ENCODE measurements at places on chromosomes 3 and 15. TPM values are rescaled to one million over a fixed set of nuclear protein-coding genes. Genes with fewer than 3 reads are reported as not detected.

The SNURF gene
- total RNA-seq: 0.45 TPM

The GSK3B gene
- 22.6 TPM for total RNA-seq

The CKMT1B gene
- not detected for total RNA-seq

The TNK2 gene
- total RNA-seq: 10.9 TPM

The CNTN4 gene
- total RNA-seq: not detected

The SPATA12 gene
- under 0.01 TPM for total RNA-seq

The CHL1 gene
- 0.59 TPM for total RNA-seq

The FANCD2OS gene
- not detected for total RNA-seq

The LRRC31 gene
- not detected for total RNA-seq

The WNT7A gene
- total RNA-seq: not detected

The GNB5 gene
- total RNA-seq: 15.0 TPM

The GOLGA6L4 gene
- 0.59 TPM for total RNA-seq

The CCDC39 gene
- not detected for total RNA-seq

The CAMKV gene
- total RNA-seq: not detected

The RRP9 gene
- 34.5 TPM for total RNA-seq

The ITGA11 gene
- 1.0 TPM for total RNA-seq

The HMG20A gene
- total RNA-seq: 20.1 TPM

The GPR171 gene
- total RNA-seq: not detected

The HIGD2B gene
- not detected for total RNA-seq

The CCDC54 gene
- not detected for total RNA-seq

The SETD5 gene
- total RNA-seq: 22.7 TPM

The CPNE9 gene
- total RNA-seq: under 0.01 TPM

The TIGIT gene
- not detected for total RNA-seq

The CLSTN2 gene
- total RNA-seq: 0.15 TPM

The CHRNA7 gene
- not detected for total RNA-seq

The PDZRN3 gene
- 3.7 TPM for total RNA-seq

The GOLGA8S gene
- total RNA-seq: not detected

The KBTBD12 gene
- total RNA-seq: not detected

The DAZL gene
- not detected for total RNA-seq

The PLA1A gene
- not detected for total RNA-seq

The KCNH8 gene
- total RNA-seq: not detected
